ENCODE measurements at places on chromosomes 1 and 21. TPM values are rescaled to one million over a fixed set of nuclear protein-coding genes. Genes with fewer than 3 reads are reported as not detected.

Gene LEFTY2
- total RNA-seq: not detected

Gene OPRD1
- 0.01 TPM for total RNA-seq

Gene RHCE
- total RNA-seq: not detected

Gene LMX1A
- not detected for total RNA-seq
